ENCODE measurements at places on chromosomes 3 and 15. TPM values are rescaled to one million over a fixed set of nuclear protein-coding genes. Genes with fewer than 3 reads are reported as not detected.

The DNAJB8 gene
- polyA plus RNA-seq: not detected

The SLC49A4 gene
- polyA plus RNA-seq: 10.4 TPM

GRCh38 chr3:45124956-45125355 lies 21.2 kb downstream of the CDCP1 start:
- DNase-seq: no peak

GRCh38 chr15:71651750-71652186 lies 158.6 kb upstream of the NR2E3 start:
- DNase-seq: peak; percentile 68

GRCh38 chr3:45273681-45274515 lies 47.8 kb upstream of the TMEM158 start:
- no peak for DNase-seq

GRCh38 chr15:35481064-35481463 lies 64.9 kb downstream of the DPH6 start:
- no peak for DNase-seq

DNA sequence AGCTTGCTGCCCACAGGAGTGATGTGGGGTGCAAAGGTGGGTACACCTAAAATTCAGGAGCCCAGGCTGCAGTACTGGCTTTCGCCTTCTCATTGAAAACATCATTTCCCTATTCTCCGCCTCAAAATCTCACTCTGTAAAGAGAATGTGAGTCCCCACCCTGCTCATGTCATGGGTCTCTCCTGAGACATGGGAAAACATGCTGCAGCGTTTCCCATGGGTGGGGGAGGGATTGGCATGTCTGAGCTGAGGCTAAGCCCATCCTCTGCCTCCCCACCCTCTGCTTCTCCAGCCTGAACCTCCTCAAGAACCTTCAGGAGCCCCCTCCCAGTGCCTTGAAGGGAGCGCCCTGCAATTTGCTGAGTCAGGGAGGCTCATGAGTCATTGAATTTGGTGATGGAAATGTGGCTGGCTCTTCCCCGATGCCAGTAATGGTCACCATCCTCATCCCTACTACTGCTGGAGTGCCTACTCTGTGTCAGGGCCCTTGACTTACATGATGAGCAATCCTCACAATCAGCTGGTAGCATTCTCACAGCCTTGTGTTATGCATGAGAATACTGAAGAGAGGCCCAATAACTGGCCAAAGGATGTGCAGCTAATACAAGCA lies 28.8 kb downstream of the WNT5A start:
- no peak for DNase-seq

DNA sequence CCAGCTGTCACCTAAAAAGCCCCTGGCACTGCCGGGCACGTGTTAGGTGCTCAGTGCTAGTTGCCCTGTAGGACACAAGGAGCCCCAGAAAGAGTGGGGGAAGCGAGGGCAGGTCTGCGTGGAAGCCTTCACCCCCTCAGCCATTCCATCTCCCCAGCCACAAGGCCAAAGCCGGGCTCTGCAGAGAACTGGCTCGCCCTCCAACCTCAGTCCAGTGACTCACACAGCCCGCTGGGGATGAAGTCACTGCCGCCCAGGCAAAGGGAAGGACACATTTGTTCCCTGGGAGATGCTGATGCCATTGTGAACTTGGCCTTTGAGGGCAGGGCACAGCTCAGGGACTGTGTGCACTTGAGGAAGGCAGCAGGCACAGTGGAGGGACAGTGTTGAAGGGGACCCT lies 48.1 kb downstream of the IQSEC1 start:
- DNase-seq: no peak

DNA sequence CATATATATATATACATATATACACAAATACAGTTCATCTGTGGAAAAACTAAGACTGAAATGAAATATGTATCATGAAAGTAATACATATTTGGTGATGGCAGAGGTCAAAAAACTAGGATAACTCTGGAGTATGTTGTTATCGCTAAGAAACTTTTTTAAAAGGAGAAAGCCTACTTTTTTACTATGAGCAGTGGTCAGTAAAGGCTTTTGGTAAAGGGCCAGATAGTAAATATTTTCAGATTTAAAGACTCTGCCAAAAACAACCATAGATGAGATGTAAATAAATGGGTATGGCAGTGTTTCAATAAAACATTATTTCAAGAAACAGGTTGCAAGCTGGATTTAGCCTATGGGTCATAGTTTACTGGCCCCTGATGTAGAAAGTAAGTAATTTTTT lies 93.8 kb upstream of the TGFBR2 start:
- DNase-seq: no peak

DNA sequence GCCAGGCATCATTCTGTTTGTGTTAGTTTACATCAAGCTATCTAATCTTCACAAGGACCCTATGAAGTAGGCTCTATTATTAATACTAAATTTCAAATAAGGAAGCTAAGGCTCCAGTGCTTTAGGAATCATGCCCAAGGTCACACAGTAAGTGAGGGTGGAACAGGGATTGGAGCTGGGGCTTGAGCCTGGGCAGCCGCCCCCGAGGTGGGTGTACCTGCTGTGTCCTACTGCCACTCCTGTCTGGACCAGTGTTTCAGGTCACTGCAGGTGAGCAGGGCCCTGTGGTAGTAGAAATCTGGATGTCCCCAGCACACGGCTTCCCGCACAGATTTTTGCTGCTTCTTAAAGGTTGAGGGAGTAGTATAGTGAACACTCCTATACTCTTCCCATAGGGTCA lies 6.5 kb downstream of the KLF13 start:
- no peak for DNase-seq

All from kidney (tissue), 22 donors.